Muscle of back (tissue), 13 donors: ENCODE measurements at places on chromosomes 5 and 9.

- DNase-seq, result no peak
Observed at GRCh38 chr5:75677607-75678006, 39.6 kb downstream of the POC5 start.

- no peak for DNase-seq
Observed at GRCh38 chr9:89991204-89991790, 386.5 kb downstream of the GADD45G start.

DNA sequence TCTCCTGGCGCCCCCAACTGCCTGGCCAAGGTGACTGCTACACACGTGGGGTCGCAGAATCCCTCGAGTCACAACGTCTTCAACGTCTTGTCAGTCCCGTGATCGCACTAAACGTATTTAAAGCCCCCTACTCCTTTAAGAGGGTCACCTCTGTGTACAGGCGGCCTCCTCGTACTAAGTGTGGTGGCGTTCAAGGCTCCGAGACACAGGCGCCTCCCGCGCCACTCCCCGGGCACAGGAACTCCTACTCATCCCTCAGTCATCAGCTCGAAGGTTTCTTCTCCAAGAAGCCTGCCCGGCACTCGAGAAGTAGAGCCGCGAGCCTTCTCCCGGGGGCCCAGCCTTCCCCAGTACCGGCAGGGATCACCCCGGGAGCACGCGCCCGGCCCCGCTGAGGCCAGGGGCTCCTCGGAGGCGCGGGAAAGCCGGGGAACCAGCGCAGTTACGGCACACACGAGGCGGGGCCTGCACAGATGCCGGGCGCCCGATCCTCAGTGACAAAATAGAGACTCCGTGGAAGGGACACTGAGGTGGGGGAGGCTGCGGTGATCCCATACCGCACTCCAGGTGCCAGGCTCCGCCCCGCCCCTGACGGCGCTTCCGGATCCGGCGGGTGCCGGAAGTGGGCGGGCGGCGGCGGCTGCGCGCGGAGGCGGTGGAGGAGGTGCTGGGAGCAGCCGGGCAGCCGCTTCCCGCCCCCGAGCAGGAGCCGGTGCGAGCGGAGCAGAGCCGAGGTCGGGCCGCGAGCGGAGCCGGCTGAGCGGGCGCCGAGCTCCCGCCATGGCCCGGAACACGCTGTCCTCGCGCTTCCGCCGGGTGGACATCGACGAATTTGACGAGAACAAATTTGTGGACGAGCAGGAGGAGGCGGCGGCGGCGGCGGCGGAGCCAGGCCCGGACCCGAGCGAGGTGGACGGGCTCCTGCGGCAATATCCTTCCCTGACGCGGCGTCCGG is 6.9 kb downstream of the ARPC5L start:
- peak; percentile 96 for DNase-seq

DNA sequence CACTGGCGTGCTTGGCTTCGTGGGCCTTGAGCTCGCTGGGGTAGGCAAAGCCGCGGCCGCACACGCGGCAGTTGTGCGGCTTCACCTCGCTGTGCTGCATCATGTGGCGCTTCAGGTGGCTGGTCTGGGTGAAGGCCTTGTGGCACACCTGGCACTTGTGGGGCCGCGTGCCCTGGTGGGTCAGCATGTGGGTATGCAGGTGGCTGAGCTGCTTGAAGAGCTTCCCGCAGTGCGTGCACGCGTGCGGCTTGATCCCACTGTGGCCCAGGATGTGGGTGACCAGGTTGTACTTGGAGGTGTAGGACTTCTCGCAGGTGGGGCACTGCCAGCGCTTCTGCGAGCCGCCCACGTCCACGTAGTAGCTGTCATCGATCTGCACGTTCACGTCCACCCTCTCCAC is 46.8 kb downstream of the ZNF366 start:
- DNase-seq, result no peak

GRCh38 chr9:23542438-23542837 is 283.6 kb downstream of the ELAVL2 start:
- DNase-seq, result no peak

GRCh38 chr5:6660688-6661087 is 27.4 kb downstream of the SRD5A1 start:
- no peak for DNase-seq

GRCh38 chr5:170907758-170908157 is 45.9 kb downstream of the RANBP17 start:
- no peak for DNase-seq

DNA sequence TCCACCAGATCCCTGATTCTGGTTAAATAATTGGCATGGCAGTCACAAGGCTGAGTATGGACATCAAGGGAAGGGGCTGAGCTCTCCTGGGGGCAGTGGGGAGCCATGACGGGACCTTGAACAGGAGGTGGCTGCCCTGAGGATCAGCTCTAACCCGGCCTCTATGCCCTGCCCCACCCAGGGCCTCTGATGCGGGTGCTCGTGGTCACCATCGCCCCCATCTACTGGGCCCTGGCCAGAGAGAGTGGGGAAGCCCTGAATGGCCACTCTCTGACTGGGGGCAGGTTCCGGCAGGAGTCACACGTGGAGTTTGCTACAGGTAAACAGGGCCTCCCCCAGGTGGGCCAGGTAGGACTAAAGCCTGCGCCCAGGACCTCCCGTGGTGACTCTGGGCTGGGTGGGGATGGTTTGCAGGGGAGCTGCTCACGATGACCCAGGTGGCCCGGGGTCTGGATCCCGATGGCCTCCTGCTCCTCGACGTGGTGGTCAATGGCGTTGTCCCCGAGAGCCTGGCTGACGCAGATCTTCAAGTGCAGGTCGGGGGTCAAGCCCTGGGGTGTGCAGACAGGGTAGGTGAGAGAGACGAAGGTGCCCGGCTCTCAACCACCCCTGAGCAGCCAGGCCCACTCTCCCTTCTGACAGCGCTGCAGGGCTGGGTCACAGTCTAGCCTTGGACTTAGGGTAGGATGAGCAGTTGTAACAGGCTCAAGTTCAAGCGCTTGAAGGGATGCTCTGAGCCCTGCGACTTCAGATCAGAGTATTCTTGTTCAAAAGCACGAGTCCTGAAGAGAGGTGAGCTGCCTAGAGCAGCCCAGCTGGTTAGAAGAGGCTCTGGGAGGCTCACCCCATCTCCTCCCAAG is 19.9 kb upstream of the ASS1 start:
- DNase-seq, result no peak

- DNase-seq, result no peak
Observed at GRCh38 chr9:126397056-126397455, 70.4 kb downstream of the MVB12B start.

GRCh38 chr9:113678859-113679256 is 197.3 kb upstream of the ZNF618 start:
- DNase-seq, result no peak

DNA sequence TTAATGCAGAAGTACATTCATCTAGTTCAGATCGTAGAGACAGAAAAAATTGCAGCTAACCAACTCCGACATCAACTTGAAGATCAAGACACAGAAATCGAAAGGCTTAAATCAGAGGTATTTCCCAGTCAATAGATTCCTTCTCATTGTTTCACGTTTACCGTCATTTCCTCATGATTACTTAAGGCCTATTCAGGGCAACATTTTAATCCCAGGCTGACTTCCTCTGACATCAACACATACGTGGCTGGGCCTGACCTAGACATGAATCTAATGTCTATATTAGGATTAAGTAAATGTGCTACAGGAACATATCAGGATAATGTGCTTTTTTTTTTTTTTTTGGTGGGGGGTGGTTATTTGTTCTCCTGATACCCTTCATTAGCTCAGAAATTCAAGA is 107.9 kb downstream of the RASGRF2 start:
- no peak for DNase-seq

- DNase-seq, result no peak
Observed at GRCh38 chr5:131392466-131393095, 128.7 kb downstream of the CDC42SE2 start.

GRCh38 chr9:72681283-72681630 is 159.8 kb downstream of the TMC1 start:
- DNase-seq, result no peak

DNA sequence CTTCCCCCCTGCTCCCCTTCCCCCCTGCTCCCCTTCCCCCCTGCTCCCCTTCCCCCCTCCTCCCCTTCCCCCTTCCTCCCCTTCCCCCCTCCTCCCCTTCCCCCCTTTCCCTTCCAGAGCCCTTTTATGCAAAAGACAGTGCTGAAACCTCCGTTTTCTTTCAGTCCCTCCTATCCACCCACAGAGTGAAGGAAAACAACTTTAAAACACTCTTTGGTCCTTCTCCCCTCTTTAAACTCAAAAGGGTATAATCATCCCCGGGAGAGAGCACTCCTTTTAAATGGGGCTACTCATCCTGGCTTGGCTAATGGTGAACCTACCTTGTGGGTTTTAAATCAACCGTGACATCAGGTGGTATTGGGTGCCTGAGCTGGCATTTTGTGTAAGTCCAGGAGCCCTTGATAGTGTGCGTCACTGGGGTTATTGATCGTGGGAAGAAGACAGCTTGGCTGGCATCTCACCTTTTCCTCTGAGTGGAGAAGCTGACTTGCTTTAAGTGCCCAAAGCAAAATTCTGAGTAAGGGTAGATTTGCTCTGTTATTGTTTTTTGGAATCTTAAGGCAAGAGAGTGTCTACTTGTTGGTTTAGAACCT is 2.7 kb downstream of the LARP1 start:
- no peak for DNase-seq

- DNase-seq, result no peak
Observed at GRCh38 chr5:3590161-3590966, 5.3 kb upstream of the IRX1 start.

GRCh38 chr9:92308893-92309292 is 15.4 kb upstream of the IARS1 start:
- DNase-seq, result no peak

DNA sequence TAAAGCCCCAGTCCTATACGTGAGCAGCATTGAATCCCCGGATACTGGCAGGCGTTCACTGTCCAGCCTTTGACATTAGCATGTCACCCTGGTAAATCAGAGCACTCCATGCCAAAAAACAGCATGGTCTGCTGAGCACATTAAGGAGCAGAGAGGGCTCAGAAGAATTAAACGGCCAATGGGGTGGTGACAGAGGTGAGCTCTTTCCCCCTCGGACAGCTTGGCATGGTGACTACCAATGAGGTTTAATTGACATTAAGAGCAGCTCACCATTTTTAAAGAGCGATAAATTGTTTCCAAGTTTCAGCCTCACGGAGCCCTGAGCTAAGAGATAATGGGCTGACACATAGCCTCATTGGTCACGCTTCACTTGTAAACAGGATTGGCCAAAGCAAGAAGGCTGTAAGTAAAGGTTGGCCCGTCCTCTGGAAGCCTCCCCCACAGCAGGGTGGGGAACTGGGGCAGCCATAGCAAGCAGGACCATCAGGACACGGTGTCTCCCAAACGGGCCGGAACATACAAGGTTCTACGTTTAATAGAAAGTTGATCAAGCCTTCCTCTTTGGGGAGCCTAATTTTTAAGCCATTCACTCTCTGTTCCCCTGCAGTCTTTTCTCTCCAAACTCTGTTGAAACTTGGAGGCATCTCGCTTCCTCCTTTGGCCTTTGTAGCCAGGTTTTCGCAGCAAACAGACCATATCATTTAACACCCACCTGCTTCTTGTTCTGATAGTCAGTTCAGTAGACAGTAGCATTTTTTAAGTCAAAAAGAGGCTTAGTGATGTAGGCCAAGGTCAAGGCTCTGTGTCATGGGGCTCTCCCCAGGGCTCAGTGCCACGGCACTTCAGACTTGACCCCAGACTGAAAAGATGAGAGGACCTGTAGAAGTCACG is 25.9 kb downstream of the QRFP start:
- no peak for DNase-seq

DNA sequence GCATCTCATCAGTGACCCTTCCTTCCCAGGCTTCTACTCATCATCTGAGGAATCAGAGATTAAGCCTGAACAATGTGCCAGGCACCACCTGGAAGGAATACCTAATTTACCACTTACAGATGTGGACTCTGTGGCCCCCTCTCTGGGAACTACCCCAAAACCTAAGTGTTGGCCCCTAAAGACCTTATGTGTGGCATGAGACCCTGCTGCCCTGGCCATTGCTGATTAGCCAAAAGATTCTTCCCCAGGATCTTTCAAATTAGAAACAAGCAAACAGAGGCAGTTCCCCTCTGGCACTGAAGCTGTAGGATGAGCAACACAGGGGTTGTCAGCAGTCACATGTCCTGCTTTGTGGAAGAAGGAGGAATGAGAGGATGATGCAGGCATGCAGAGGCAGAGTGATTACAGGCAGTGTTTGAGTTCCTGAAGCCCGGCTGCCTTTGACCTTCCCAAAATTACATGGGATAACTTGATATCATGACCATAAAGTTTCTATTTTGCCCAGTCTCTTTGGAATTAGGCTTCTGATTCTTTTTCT is 10.6 kb downstream of the SPINK4 start:
- DNase-seq, result no peak

GRCh38 chr5:135386096-135386495 is 12.9 kb downstream of the MACROH2A1 start:
- no peak for DNase-seq

GRCh38 chr5:172133359-172134029 is 54.5 kb downstream of the STK10 start:
- no peak for DNase-seq

DNA sequence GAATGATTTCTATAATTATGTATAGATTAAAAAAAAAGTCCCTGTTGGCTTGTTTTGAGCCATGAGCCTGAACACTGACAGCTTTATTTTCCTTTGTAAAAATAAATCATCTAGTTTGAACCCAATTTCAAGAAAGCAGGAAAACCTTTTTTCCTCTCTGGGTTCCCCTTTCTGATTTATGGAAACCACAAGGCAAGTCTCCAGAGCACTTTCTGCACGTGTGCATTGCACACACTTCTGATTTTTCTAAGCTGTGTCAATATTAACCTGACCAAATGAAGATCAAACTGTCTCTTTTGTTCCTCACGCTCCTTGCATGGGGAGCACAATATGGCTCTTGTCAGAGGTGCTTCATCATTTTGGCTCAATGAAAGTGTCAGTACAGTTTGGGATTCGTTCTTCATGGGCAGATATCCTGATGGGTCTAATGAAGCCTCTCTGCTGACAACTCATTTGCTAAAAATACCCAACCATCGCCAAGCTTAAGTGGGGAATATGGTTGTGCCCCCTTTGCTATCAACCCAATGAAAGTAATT is 39.2 kb upstream of the PCA3 start:
- DNase-seq, result no peak

GRCh38 chr9:19331877-19332276 is 48.2 kb downstream of the RPS6 start:
- no peak for DNase-seq

DNA sequence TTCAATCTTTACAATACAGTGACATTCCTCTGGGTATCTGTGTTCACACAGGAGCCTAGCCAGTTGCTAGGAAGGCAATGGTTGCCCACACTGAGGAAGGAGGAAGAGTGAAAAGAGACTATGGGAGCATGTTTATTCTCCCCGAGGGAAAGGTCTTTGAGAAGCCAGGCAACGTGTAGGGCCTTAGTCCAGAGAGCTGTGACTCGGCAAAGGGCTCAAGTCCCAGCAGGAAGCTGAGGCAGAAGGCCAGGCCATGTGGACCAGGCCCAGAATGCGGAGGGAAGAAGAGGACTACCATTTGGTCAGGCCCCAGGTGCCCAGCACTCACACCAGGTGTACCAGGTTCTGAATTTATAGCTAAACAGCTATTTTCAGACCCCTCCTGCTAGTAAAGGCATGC is 136.6 kb upstream of the DMAC1 start:
- DNase-seq, result no peak

GRCh38 chr9:70013598-70014196 is 30.0 kb upstream of the MAMDC2 start:
- DNase-seq, result peak; percentile 9
